ENCODE measurements at places on chromosomes 2 and 18.
A peak's percentile ranks its signal among the peaks of the same experiment; 100 is the strongest.

- no peak for DNase-seq
Measured at GRCh38 chr2:55097082-55097460, 46.8 kb upstream of the RTN4 start.

DNA sequence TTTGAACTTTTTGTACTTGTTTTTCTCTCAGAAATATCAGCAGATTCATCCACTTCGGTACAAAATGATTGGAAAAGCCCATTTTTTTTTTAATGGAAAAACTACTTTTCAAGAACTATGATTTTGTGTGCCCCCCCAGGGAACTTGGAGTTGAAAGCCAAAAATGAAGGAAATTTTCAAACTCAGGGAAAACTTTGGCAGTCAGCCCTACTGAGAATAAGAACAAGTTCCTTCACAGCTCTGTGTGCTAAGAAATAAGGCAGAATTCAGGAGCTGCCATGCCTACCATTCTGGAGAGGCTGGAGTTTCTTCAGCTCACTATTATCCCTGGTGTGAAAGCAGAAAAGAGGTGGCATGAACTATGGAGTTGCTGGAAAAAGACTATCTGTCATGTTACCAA is 226.0 kb upstream of the SLC35G4 start:
- no peak for DNase-seq

GRCh38 chr2:144703852-144704708 is 184.2 kb upstream of the ZEB2 start:
- DNase-seq: peak; percentile 30

GRCh38 chr2:230716588-230716987 is 3.9 kb downstream of the CAB39 start:
- DNase-seq: no peak

DNA sequence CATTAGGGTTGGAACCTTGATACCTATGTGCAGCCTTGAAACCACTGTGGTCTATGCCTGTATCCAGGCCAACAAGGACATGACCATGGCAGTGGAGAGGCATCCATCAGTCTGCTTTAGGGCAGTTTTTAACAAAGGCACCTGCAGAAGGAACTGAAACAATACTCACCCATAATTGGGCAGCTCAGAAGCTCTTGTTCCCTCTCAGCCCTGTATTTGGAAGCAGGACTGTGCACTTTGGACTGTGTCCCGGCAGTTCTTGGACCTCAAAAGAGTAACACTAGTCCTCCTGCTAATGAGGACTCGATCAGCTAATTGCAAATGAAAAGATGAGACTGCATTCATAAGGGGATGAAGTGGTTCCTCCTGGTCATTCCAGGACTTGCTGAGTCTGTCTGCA is 500.2 kb upstream of the TNP1 start:
- no peak for DNase-seq

DNA sequence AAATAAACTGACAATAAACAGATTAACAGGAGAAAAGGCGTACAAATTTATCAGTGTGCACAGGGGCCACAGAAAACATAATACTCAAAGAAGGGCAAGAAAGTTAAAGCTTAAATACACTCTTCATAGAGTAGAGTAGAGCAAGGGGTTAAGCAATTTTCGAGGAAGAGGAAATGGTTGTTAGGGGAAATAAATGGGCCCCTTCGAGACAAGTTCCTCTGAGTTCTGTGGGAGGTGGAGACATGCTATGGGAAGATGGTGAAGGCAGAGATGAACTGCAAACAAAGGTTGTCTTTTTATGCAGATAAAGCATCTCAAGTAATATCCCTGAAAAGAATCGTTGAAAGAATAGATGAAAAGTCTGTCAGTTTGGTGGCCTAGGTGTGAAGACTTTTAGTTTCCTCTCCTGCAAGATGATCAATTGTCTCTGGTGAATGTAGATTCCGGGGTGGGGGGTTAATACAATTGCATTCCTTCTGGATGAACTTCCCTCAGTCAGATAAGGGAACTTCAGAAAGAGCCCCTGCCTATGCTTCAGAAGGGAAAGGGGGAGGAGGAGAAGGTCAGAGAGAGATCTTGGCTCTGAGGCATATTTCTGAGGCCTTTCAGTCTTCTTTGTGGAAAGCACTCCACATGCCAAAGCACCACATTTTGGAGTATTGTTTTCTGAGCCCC is 127.0 kb downstream of the METTL4 start:
- DNase-seq: peak; percentile 95

DNA sequence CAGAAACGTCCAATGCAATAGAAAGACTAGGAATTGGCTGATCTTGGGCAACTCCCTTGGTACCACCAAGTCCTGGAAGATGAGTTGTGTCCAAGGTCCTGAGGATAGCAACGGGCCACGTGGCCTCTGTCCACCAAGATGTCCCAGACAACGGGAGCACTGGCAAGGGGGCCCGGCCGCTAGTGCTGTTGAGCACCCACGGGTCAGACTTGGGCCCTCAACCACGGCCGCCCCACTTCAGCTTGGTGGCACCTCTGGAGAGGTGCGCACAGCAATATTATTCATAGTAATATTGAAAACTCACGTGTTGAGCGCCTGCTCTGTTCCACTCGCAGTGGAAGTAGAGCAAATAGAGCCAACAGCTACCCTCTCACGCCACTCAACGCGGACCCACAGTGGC is 19.0 kb downstream of the PASK start:
- no peak for DNase-seq

DNA sequence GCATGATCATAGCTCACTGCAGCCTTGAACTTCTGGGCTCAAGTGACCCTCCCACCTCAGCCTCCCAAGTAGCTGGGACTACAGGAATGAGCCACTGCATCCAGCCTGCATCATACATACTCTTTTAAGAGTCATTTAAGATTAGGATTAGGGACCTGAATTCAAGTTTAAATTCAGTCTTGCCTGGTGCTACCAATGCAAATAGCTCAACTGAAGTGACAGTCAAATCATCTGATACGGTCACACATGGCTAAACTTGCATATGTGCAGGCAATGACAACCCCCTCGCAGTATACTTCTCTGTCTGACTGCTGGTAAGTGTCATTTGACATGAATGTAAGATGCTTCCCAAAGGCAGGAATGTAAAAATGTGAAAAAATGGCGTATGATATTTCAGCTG is 31.8 kb upstream of the TMEM131 start:
- no peak for DNase-seq

DNA sequence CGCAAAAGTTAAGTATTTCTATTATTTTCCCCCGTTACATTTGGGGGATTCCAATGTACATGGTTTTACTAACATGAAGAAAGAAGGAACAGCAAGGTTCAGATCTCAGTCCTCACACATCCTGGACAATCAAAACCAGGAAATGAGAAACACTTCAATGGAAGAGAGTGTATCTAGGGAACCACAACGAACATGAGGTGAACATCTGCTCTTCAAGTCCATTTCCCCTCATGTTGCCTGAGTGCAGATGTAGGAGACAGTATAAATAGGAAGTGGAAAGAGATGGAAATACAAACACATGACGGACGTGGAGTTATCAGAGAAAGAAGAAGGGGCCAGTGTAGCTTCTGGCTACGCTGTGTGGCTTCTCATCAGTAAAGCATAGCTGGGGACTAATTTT is 52.6 kb downstream of the CHN1 start:
- DNase-seq: no peak

DNA sequence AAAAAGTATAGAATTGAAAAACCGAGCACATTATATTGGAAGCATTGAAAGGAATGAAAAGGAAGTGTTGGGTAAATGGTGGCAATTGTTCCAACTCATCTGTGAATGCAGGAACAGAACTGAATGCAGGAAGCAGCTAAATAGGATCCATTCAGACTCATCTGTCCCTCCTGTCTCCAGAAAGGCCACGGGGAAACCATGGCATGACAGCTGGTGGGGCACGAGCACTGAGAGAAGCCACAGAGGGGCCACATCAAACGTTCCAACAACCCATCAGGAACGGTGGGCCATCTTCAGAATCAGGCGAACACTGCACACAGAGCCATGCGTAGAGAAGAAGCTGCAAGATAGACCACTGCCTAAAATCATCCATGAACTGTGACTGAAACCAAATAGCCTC is 138.5 kb upstream of the SLC35G4 start:
- DNase-seq: no peak

- DNase-seq: no peak
Measured at GRCh38 chr18:40088130-40088529, 1866.9 kb upstream of the PIK3C3 start.

All from mesendoderm (in vitro differentiated cells).